Uterus (tissue), 4 donors: ENCODE measurements at places on chromosomes 12 and 14. TPM values are rescaled to one million over a fixed set of nuclear protein-coding genes. Genes with fewer than 3 reads are reported as not detected.

DNA sequence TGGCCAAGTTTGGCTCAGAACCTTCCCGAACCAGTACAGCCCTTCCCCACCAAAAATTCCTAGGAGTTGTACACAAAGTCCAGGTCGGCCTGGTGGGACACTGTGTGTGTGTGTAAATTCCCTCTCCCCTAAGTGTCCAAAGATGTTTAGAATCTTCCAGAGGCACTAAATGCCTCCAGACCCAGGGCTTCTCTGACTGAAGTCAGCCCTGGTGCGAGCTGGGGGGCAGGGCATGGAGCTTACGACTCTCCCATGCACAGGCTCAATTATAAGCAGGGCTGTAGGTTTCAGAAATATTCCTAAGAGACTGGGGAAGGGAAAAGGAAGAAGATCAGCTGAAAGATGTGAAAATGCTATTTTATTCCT lies 106.9 kb upstream of the ATF7IP start:
- no peaks in the 10 kb centered on the region for H3K27me3 ChIP-seq
- no peaks in the 10 kb centered on the region for H3K36me3 ChIP-seq
- peaks cover 8% of the 10 kb centered on the region for H3K4me1 ChIP-seq
- peak overlapping the region; percentile 85 for H3K27ac ChIP-seq
- no peak for DNase-seq
- no peak overlapping the region for H3K4me3 ChIP-seq

DNA sequence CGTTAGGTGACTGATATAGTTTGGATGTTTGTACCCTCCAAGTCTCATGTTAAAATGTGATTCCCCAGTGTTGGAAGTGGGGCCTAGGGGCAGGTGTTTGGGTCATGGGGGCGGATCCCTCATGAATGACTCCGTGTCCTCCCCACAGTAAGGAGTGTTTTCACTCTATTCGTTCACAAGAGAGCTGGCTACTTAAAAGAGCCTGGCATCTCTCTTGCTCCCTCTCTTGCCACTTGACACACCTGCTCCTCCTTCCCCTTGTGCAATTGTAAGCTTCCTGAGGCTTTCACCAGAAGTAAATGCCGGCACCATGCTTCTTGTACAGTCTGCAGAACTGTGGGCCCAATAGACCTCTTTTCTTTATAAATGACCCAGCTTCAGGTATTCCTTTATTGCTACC lies 2.6 kb downstream of the IFI27L2 start:
- no peak overlapping the region for H3K4me3 ChIP-seq
- no peaks in the 10 kb centered on the region for H3K36me3 ChIP-seq
- H3K27ac ChIP-seq = no peak overlapping the region

- H3K4me1 ChIP-seq = no peaks in the 10 kb centered on the region
- H3K36me3 ChIP-seq = no peaks in the 10 kb centered on the region
- no peak for DNase-seq
- H3K27ac ChIP-seq = no peak overlapping the region
These were observed 143.1 kb upstream of the NUDT4 start for GRCh38 chr12:93234641-93235040.

DNA sequence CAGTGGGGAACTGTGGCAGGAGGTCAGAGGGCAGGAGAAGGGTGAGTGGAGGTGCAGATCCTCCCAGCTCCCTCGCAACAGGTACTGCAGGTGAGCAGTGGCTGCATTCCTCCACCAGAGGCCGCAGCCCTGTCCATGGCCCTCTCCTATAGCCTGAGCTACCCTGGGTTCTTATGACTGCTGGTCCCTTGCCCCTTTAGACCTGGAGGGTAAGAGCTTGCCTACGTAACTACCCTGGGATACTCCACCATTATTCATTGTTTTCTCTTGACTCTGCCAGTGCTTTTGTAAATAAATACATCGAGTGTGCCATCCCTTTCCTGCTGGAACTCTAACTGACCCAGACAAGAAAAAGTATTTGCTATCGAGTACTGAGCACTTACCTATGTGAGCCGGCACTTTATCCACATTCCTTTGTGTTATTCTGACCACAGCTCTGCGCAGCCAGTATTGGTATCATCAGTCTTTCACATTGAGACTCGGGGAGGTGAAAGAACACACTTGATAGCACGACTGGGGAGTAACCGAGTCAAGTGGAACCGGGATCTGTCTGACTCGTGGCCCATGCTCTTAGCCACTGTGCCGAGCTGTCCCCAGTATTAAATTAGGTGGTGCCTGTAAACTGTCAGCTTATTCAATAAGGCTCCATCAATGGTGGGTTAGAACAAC lies 38.5 kb downstream of the LTBP2 start:
- no peaks in the 10 kb centered on the region for H3K27me3 ChIP-seq
- no peaks in the 10 kb centered on the region for H3K4me1 ChIP-seq
- no peak for DNase-seq
- H3K4me3 ChIP-seq = no peak overlapping the region
- no peaks in the 10 kb centered on the region for H3K36me3 ChIP-seq
- H3K27ac ChIP-seq = peak overlapping the region; percentile 88

DNA sequence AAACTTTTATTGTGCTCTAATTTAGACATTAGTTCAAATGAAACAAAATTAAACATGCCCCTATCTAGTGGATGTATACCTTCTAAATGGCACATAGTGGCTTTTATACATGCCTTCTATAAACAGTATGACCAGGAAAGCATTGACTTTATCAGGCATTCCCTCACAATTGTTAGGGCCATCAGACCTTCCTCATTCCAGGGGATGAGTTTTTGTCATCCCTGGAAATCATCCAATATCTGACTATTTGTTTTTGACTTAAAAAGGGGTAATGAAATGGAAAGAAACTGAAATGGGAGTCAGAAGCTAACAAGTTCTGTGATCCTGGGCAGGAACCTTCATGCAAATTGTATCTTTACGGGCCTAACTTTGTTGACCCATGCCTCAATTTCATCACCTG lies 58.0 kb downstream of the BICDL1 start:
- H3K4me3 ChIP-seq = no peak overlapping the region
- H3K27me3 ChIP-seq = no peaks in the 10 kb centered on the region
- DNase-seq = no peak

DNA sequence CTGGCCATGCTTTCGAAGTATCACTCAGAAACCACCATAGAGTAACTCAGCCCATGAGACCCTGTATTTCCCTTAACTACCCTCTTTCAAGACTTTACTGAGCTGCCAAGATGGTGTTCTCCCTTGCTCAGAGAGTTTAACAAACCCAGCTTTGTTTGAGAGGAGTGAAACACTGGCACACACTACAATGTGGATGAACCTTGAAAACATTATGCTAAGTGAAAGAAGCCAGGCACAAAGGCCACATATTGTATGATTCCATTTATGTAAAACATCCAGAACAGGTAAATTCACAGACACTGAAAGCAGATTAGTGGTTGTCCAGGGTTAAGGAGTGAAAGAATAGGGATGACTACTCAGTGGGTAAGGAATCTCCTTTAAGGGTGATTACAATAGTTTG lies 18.9 kb downstream of the SERPINA3 start:
- H3K27ac ChIP-seq = no peak overlapping the region
- no peaks in the 10 kb centered on the region for H3K27me3 ChIP-seq
- H3K4me3 ChIP-seq = no peak overlapping the region
- H3K36me3 ChIP-seq = no peaks in the 10 kb centered on the region
- no peaks in the 10 kb centered on the region for H3K4me1 ChIP-seq

GRCh38 chr14:55532645-55533344 lies 47.2 kb upstream of the KTN1 start:
- no peaks in the 10 kb centered on the region for H3K36me3 ChIP-seq
- no peaks in the 10 kb centered on the region for H3K4me1 ChIP-seq
- DNase-seq = no peak
- H3K27ac ChIP-seq = no peak overlapping the region
- H3K4me3 ChIP-seq = no peak overlapping the region

- H3K4me3 ChIP-seq = no peak overlapping the region
- no peaks in the 10 kb centered on the region for H3K27me3 ChIP-seq
- peak; percentile 48 for DNase-seq
- H3K27ac ChIP-seq = no peak overlapping the region
These were observed 63.7 kb downstream of the ZNF664 start for GRCh38 chr12:124036657-124037109.

DNA sequence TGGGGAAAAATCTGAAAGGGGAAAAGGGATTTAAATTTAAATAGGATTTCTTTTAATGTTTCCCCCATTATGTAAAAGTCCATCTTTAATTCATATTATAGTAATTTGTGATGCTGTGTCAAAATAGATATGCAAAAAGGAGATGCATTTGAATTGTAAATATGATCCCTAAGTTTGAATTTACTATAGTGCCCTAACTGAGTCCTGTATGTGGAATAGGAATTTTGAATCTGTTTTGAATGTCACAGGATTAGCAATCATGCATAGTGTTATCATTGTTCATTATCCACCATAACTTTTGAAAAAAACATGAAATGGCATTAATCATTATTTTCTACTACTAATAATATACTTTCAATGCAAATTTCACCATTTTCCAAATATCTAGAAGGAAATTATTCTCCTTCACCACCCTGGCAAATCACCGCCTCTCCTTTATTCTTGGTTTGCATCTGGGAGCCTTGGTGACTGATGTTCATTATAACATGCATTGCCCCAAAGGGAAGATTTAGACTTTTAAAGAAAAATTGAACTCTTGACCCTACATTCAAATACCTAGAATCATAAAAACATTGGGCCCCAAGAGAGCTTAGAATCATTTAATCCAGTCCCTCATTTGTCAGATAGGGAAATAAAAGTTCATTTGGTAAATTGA lies 341.5 kb upstream of the TMPO start:
- H3K27ac ChIP-seq = no peak overlapping the region
- no peak for DNase-seq
- no peak overlapping the region for H3K4me3 ChIP-seq
- no peaks in the 10 kb centered on the region for H3K36me3 ChIP-seq
- no peaks in the 10 kb centered on the region for H3K4me1 ChIP-seq
- H3K27me3 ChIP-seq = no peaks in the 10 kb centered on the region

DNA sequence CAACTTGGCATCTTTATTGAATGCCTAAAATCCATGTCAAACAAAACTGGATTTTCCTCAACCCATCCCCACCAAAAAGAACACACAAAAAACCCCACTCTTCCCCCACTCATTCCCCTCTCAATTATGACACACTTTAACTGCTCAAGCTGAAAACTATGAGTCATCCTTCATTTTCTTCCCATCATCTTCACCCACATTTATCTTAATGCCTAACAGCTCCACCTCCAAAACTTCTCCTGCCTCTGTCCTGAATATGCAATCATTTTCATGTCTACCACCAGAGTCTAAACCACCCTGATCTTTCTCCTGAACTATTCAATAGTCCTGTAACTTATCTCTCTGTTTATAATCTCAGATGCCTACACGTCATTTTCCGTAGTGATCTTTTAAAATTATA lies 239.7 kb downstream of the BCAT1 start:
- no peak overlapping the region for H3K4me3 ChIP-seq
- H3K36me3 ChIP-seq = no peaks in the 10 kb centered on the region
- DNase-seq = no peak
- H3K27ac ChIP-seq = no peak overlapping the region

- H3K27me3 ChIP-seq = no peaks in the 10 kb centered on the region
- no peak overlapping the region for H3K4me3 ChIP-seq
- H3K27ac ChIP-seq = no peak overlapping the region
- DNase-seq = no peak
- no peaks in the 10 kb centered on the region for H3K4me1 ChIP-seq
These were observed 121.0 kb upstream of the VRK1 start for GRCh38 chr14:96676166-96676565.

- H3K27ac ChIP-seq = no peak overlapping the region
- no peak overlapping the region for H3K4me3 ChIP-seq
- no peaks in the 10 kb centered on the region for H3K36me3 ChIP-seq
These were observed 146.1 kb downstream of the PAX9 start for GRCh38 chr14:36807727-36808126.

DNA sequence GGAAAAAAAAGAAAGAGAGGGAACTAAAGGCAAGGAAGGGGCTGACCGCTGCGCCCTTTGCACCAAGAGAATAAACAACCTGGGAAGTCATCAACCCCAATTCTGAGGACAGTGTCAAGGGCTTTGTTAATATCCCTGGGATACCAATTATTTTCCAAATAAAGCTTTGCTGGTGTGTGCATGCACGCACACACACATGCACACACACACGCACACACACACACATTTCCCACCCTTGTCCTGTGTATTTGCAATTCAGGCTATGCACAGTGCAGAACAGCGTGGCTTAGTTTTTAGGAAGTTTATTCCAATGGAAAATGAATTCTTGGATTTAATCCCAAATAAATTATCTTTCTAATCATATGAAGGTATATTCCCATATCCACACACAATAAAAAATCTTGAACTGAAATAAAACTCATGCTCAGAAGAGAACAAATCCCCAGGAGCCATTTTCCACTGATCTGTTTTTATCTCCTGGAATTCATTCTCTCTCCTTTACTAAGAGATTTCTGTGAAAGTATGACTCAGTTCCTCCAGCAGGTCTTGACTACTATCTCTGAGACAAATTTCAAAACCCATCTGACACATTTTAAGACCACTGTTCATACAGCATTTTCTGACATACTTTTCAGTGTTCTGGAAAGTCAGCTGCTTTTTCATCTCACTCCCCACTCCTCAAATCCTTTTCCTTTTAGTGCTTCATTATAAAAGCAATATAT lies 334.4 kb upstream of the ATP2B1 start:
- no peak overlapping the region for H3K27ac ChIP-seq
- no peaks in the 10 kb centered on the region for H3K4me1 ChIP-seq
- H3K36me3 ChIP-seq = no peaks in the 10 kb centered on the region
- H3K27me3 ChIP-seq = no peaks in the 10 kb centered on the region
- no peak for DNase-seq

- H3K4me1 ChIP-seq = no peaks in the 10 kb centered on the region
- no peaks in the 10 kb centered on the region for H3K36me3 ChIP-seq
- no peak overlapping the region for H3K27ac ChIP-seq
- DNase-seq = no peak
- no peaks in the 10 kb centered on the region for H3K27me3 ChIP-seq
These were observed 1.0 kb downstream of the CMTM5 start for GRCh38 chr14:23377573-23378563.

CLEC4C gene
- total RNA-seq = not detected

ACRBP gene
- not detected for total RNA-seq

DNAH10 gene
- 1.3 TPM for total RNA-seq
